ENCODE measurements at places on chromosomes 7 and 10. TPM values are rescaled to one million over a fixed set of nuclear protein-coding genes. Genes with fewer than 3 reads are reported as not detected.

The WNT2 gene
- not detected for total RNA-seq

The PIP gene
- not detected for total RNA-seq

The SSC4D gene
- 0.97 TPM for total RNA-seq

The MYH16 gene
- total RNA-seq = not detected

The GNGT1 gene
- total RNA-seq = not detected

The PRSS37 gene
- total RNA-seq = not detected

All from Right ventricle myocardium superior (tissue), 1 donor.